ENCODE measurements at places on chromosomes 5 and 9. TPM values are rescaled to one million over a fixed set of nuclear protein-coding genes. Genes with fewer than 3 reads are reported as not detected.
A peak's percentile ranks its signal among the peaks of the same experiment; 100 is the strongest.

- no peak for DNase-seq
These were observed 573.7 kb downstream of the GABRG2 start for GRCh38 chr5:162641142-162641813.

DNA sequence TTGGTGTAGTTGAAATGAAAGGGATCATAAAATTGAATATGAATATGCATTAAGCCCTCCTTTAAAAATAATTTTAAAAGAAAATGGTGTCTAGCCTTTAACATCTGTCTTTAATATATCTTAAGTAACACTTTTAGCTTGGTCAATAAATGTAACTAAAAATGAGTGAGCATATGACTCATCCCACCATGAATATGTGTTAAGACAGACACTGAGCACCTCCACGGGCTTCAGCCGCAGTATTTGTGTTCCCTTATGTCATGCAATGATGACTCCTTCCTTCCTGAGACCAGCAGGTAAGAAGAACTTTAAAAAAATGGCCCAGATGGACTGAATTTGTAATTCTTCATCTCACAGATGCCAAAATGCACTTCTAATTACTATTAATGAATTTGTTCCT lies 563.2 kb downstream of the NR2F1-AS1 start:
- no peak for DNase-seq

- no peak for DNase-seq
These were observed 253.8 kb downstream of the ENC1 start for GRCh38 chr5:74386571-74387334.

DNA sequence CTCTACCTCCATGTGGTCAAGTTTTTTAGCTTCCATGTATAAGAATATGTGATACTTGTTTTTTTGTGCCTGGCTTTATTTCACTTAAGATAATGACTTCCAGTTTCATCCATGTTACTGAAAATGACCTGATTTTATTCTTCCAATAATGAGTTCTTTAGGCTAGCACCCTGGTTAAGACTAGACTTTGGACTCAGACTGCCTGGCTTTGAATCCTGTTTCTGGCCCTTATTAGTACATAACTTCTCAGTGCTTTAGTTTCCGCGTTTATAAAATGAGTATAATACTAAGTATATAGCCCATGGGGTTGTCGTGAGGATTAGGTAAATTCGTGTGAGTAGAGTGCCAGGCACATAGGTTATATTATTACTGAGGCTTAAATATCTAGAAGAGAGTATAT lies 18.5 kb downstream of the KIAA1958 start:
- DNase-seq: no peak

The TCF7 gene
- 0.25 TPM for total RNA-seq

The SIT1 gene
- not detected for total RNA-seq

- DNase-seq: no peak
These were observed 143.9 kb downstream of the SNCAIP start for GRCh38 chr5:122455939-122456338.

DNA sequence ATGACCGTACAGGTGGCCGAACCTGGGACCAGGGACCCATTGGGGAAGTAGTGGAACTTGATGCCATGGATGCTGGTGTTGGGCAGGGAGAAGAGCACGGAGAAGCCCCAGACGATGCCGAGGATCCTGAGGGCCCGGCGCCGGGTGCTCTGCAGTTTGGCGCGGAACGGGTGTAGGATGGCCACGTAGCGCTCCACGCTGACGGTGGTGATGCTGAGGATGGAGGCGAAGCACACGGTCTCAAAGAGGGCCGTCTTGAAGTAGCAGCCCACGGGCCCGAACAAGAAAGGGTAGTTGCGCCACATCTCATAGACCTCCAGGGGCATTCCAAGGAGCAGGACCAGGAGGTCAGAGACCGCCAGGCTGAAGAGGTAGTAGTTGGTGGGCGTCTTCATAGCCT lies 585 bp downstream of the NMUR2 start:
- no peak for DNase-seq

GRCh38 chr5:39062530-39062929 lies 11.7 kb downstream of the RICTOR start:
- DNase-seq: no peak

DNA sequence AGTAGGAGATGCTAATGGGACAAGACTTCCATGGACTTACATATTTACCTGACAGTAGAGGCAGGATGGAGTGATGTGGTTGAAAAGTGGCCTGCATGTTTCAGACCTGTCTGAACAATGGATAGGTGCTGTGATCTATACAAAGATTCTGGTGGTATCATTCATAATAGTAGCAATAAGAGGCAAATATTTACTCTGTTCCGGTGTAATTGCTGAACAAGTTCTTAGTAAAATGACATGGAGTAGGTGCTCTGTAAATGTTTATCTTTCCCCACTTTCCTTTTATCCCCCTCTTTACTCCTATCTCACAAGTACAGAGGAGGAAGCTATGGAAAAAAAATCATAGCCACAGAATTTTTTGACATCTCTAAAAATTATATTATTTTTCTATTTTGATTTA lies 159.0 kb upstream of the SLC12A2 start:
- no peak for DNase-seq

DNA sequence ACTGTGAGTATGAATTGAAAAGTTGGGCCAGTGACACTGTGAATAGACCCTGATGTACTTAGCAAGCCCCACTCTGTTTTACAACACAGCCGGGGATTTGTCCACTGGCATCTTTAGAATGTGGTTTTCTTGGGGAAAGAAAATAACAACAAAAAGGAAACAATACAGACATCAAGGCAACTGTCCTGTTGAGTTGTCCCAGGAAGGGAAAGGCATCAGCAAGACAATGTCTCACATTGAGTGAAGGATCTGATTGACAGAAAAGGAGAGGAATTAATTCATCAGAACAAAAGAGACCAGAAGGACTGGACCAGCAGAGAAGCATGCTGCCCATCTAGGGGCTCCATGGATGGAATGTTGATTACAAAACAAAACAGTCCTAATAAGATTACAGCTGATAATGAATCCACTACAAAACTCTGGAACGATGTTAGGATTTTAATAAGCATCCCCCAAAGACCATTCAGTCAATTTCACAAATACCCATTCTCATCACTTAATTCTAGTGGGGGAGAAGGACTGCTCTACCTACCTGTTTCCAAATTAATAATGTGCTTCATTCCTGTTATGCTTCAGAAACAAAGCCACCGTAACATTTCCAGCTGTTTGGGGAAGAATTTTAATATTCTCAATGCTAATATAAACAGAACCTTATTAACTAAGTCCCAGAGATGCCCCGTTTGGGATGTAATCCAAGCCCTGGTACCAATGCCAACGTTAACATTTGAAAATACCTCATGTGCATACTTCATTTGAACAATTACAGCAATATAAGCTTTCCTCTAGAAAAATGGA lies 298.0 kb downstream of the SPOCK1 start:
- no peak for DNase-seq

DNA sequence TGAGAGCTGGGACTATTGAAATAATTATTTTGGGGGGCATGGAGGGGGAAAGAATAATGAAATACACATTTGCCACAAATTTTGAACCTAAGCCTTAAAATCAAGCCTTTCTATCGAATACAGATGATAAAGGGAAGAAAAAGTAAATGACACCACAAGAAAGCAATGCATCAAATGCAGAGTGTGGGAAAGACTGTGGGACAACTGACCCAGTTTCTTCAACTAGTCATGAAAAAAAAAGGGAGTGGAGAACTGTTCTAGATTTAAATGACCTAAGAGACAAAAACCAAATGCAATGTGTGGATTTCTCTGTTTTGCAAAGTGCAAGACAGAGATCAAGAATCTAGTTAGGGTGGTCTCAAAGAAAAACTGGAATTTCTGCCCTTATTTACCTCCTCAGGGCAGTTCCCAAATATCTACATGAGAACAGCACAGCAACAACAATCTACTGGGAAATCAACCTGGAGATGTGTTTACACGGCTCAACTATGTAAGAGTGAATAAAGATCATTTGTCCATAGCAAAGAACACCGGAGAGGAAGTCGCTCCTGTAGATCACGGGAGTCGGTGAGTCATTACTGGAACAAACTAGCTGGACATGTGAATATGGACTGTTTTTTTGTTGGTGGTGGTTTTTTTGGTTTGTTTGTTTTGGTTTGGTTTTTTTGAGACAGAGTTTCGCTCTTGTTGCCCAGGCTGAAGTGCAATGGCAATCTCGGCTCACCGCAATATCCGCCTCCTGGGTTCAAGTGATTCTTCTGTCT lies 145.9 kb downstream of the DROSHA start:
- DNase-seq: peak; percentile 28

GRCh38 chr9:17958363-17958762 lies 379.5 kb downstream of the SH3GL2 start:
- DNase-seq: no peak

The ANKRD34B gene
- not detected for total RNA-seq

GRCh38 chr9:127311239-127311741 lies 46.7 kb downstream of the GARNL3 start:
- DNase-seq: peak; percentile 52

The HAVCR1 gene
- not detected for total RNA-seq

- no peak for DNase-seq
These were observed 238.3 kb downstream of the EBF1 start for GRCh38 chr5:158861366-158861765.

GRCh38 chr5:123710031-123710430 lies 198.1 kb downstream of the CSNK1G3 start:
- no peak for DNase-seq

The PITX1 gene
- total RNA-seq: not detected

The KIF12 gene
- not detected for total RNA-seq

The TSTD2 gene
- 8.6 TPM for total RNA-seq

DNA sequence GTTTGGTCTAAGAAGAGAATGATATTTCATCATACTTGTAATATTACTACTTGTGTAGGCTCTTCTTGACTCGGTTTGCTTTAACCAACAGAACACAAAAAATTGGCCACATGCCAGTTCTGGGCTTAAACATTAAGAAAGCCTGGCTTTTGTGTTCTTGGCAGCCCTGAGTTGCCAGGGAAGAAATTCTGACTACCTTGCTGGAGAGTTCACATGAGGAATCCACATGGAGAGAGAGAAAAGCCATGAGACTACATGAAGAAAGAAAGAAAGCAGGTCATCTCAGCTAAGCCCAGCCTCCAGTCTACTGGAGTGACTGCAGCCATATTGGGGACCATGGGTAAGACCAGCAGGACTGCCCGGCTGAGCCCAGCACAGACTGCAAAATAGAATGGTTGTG lies 524.8 kb downstream of the RAB3C start:
- no peak for DNase-seq

The ZNG1E gene
- total RNA-seq: 19.3 TPM

- DNase-seq: no peak
These were observed 1.0 kb downstream of the TBC1D2 start for GRCh38 chr9:98254228-98255060.

The PPP1R26 gene
- total RNA-seq: 11.3 TPM

DNA sequence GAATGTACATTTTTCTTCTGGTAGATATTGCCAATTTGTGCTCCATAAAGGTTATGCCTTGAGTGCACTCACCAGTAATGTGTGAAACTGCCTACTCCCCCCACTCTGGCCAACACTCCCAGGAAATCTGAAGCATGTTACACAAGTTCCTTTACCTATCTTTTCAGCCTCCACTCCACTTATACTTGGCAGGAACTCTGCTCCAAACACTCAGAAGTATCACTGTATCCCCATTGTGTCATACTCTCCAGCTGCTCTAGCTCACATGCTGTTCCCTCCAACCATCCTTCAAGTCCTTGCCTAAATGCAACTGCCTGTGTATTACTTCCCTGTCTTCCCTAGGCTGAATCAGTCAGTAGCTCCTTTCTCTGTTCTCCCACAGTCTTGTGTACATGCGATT lies 28.3 kb downstream of the POU4F3 start:
- DNase-seq: no peak

The KIF4B gene
- 0.26 TPM for total RNA-seq

The SMIM33 gene
- total RNA-seq: under 0.01 TPM

The WNT8A gene
- total RNA-seq: not detected

- peak; percentile 19 for DNase-seq
These were observed 8.2 kb upstream of the CCL21 start for GRCh38 chr9:34717996-34718614.

Data from dermis microvascular lymphatic vessel endothelial cell (primary cell).